ENCODE measurements at places on chromosomes 13 and 19.

GRCh38 chr13:110388108-110388943, 81.2 kb downstream of the COL4A2 start:
- DNase-seq: no peak

DNA sequence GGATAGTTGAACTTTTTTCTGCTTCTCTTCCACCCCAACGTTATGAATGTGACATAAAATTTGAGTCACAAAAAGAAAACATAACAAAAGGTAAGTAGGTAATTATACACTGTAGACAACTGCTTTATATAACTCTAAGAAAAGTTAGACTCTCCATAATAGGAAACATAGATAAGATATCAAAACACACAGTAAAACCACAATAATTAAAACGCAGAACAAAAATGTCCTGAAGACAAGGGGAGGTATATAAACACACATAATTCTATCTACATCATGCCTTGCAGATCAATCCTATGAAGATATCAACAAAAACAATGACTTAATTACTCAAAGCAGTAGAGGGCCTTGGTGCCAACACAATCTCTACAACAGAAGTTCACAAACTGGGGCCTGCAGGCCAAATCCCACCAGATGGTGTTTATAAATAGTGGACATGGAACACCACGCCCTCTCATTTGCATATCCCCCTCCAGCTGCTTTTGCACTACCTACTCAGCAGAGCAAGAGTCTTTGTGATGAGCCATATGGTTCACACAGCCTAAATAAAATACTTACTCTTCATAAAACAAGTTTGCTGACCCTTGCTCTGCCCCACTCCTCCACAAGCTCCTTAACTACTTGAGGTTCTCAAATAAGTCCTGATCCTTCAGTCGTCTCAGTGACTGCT, 254.7 kb downstream of the KLF12 start:
- no peak for DNase-seq

DNA sequence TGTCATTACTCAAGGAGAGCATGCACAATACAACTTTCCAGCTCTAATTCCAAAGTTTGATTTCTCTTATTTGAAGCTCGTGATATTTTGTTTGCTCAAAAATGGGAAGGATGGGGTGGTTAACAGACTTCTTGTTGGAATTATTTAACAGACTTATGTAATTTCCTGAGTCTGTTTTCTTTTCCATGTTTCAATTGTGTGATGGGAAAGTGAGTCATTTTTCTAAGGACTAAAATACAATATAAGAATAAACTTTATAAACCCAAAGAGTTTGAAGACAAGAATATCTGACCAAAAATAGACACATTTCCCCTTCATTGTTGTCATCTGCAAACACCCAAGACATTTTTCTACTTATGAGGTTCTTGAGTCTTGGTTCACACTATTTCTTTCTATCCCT, 211.8 kb upstream of the SLITRK5 start:
- DNase-seq: no peak

DNA sequence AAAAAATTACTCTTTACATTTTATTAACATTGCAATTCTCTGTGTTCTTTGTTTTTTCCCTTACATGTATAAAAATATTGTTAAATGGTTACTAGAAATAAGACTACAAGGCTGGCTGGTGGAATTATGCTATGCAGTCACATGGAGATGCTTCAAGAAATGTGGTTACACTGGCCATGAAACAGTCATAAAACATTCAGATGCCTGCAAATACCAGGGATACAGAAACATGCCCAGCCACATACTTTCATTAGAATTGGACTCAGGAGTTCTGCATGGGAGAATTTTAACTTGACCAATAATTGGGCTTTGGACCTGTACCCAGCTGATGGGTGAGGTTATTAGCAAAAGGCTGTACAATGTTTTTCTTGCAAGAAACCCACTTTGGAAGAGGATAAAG, 1407.7 kb upstream of the SLC10A2 start:
- no peak for DNase-seq

Data from CD4-positive, alpha-beta T cell treated with Interleukin-15 for 1 hour (primary cell).